Fibroblast of skin of left biceps (primary cell): ENCODE measurements at places on chromosomes 7 and 10.

DNA sequence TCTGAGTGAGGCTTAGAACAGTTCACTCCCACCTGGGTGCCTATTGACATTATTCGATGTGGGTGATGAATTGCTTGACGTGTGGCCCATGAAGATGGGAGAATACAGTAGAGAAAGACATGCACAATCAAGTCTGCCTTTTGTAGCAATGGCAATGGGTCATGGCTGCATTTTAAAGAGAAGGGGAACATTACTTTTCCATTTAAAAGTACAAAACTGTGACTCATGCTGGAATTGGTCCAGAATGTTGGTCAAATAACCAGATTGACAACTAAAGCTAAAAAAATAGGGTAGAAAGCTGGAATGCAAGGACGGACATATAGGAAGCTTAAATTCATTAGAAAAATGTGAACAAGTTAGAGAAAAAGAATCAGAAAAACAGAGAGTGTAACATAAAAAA lies 104.1 kb upstream of the SLC25A13 start:
- no peak for DNase-seq

DNA sequence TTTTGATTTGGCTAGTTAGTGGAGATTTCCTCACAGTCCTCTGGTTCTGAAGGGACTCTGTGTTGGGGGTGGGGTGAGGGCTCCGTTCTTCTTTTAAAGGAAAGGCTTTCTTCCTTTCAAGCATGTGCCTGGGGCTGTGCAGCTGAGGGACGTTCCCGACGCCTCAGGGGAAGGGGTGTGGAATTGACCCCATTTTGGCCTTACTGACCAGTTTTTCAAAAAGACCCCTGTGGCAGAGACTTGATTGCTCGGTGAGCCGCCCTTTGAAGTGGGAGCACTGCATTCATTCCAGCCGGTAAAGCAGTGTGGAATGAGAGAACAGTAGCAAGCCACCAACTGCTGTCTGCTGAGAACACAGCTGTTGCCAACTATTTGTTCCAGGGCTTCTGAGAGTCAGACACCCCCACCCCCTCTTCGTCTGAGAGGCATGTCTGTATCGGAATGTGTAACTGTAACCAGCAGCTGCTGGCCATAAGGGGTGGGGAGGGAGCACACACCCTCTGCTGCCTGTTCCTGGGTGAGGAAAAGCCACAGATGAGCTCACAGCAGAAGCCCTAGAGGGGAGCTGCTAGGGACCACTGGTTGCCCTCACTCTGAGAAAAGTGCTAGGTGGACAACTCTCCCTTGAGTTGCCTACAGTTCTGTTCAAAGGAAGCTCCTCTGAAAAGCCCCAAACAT lies 33.2 kb downstream of the WBP1L start:
- DNase-seq = peak; percentile 93

DNA sequence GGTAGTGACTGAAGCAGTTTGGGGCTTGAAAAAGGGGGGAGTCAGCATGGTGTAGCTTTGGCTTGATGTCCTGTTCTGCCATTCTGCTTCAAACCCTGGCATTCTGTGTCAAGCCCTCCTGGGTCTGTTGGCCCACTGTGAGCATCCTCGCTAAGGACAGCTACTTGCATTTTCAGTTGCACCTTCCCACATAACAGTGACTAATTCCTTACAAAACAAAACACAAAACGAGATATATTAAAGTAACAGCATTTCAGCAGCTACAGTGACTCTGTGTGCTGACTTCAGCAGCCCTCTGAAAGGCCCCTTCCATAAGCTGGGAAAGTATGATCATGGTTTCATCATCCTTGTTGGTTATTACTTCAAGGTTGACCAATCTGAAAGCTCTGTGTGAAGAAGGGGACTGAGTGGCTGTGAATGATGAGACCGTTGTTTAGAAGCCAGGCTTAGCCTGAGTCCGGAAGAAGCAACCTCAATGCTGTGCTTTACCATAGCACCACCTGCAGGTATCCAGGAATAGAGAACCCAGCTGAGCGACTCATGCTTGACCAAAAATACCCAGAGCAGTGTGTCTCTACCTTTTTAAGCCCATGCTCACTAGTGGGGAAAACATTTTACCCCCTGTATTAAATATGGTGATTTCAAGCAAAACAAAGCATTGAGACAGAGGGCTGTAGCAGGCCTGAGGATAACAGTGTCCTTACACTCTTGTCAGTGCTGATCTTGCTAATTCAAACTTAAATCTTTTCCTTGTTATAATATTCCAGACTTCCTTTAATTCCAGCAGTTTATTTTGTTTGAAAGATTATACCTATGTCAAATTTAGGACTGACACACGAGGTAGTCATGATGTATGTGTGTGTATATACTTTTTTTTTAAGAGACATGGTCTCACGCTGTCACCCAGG lies 42.6 kb upstream of the CC2D2B start:
- DNase-seq = peak; percentile 37

GRCh38 chr7:27189295-27189996 lies 4.4 kb upstream of the HOXA11 start:
- DNase-seq = no peak

GRCh38 chr10:30765022-30765615 lies 135.6 kb upstream of the LYZL2 start:
- DNase-seq = no peak

- DNase-seq = peak; percentile 31
Observed at GRCh38 chr7:83936056-83936708, 258.4 kb downstream of the SEMA3A start.

- DNase-seq = peak; percentile 91
Observed at GRCh38 chr10:21525367-21526187, at the start of gene SKIDA1. SKIDA1 (minus strand) TSS chr10:21525682; CDS start chr10:21517822, 7,860 bp downstream.

GRCh38 chr7:82389876-82390275 lies 53.7 kb downstream of the CACNA2D1 start:
- no peak for DNase-seq

GRCh38 chr10:89963451-89964102 lies 262.2 kb downstream of the KIF20B start:
- DNase-seq = no peak

- no peak for DNase-seq
Observed at GRCh38 chr7:81002421-81002820, 83.6 kb upstream of the SEMA3C start.

GRCh38 chr7:55075464-55076021 lies 56.7 kb downstream of the EGFR start:
- DNase-seq = no peak

DNA sequence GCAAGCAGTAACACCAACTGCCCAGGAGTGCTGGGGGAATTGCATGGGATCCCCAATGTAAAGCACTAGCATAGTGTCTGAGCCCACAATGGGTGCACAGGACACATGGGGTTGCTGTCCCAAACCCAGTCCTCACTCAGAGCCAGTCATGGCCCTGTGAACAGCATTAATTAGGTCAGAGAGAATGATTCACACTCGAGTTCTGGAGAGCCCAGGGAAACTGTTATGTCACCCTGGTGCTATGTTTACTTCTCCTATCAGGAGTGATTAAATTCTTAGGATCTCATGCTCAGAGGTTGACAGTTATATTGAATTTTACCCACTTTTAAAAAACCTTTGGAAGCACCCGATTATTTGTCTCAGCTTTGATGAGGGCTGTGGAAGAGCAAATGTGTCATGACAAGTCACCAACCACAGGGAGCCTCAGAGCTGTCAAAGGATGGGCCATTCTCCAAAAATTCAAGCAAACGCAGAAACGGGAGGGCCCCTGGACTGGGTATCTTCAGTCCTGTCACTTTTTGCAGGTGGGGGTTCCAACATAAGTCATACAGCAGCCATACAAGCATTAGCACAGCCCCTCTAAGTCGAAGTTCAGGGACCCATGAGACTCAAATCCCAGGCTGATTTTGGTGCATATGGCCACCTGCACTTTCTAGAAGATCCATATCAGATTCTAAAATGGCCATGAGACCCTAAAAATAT lies 1.3 kb upstream of the RASSF4 start:
- no peak for DNase-seq

- DNase-seq = no peak
Observed at GRCh38 chr10:19966751-19967150, 150.5 kb downstream of the PLXDC2 start.

DNA sequence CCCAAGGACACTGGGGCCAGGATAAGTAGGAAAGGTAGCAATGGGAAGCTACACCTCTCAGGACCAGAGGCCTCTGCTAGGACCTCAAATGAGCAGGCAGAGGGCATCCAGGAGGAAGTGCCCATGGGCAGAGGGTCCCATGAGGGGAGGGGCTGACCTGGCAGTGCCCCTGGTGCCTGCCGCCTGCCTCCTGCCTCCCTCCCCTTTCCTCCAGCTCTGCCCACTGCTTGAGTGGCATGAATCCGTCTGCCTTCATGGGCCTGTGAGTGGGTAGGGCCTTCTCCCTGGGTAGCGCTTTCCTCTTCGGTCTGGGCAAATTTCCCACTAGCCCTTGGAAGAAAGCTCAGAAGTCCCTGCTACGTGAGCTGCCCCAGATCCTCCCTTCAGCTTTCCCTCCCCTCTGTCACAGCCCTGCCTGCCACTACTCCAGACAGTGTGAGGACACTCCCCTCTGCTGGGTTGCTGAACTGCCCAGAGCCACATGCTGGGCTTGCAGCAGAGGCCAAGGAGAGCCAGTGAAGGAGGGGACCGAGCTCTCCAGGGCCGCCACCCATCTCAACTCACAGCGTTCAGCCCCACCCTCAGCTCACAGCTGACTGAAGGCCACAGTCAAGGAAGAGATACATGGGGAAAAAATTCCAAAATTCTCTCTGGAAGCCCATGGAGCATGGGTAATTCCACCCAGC lies 141.4 kb downstream of the ARHGAP22 start:
- no peak for DNase-seq

DNA sequence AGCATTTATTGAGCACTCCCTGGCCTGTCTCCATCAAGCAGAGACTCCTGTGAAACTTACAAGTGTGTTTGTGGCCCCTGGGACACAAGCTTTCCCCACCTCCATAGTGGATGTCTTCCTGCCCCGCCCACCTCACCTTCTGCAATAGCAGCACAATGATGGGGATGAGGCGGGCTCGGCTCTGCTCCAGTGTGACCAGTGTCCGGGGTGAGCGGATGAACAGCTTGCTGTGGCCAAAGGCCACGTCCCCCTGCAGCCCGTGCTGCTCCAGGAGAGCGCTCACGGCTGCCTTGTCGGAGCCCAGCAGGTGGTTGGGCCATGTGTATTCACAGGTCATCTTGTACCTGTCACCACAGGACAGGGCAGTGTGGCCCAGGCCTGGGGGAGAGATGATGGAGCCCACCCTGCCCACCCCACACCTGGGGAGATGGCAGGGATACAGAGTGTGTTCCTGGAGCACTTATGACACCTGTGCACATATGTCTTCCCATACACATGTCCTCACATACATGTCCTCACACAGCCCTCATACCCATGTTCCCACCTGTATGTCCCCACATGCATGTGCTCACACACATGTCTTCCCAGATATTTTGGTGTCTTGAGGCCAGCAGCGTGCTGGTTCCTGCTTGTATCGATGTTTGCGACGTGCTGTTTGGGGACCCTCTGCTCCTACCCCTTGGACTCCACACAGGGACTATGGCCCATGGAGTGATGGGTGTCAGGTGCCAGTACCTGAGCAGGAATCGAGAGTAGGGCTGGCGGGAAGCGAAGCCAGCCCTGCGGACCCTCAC lies 12.7 kb downstream of the MYO1G start:
- DNase-seq = no peak

GRCh38 chr10:26860102-26860442 lies 686 bp downstream of the ABI1 start:
- peak; percentile 25 for DNase-seq

GRCh38 chr7:112300831-112301407 lies 94.4 kb downstream of the ZNF277 start:
- DNase-seq = no peak

GRCh38 chr10:3172446-3173170 lies at the start of gene PITRM1:
PITRM1 (minus strand) TSS chr10:3172782; CDS start chr10:3172772, 10 bp downstream.
- DNase-seq = peak; percentile 98

- no peak for DNase-seq
Observed at GRCh38 chr7:28406192-28406591, 6.1 kb upstream of the CREB5 start.

GRCh38 chr10:1123972-1124371 lies 67.8 kb downstream of the WDR37 start:
- DNase-seq = no peak

- no peak for DNase-seq
Observed at GRCh38 chr10:34489411-34489810, 325.7 kb downstream of the PARD3 start.

- DNase-seq = no peak
Observed at GRCh38 chr10:112723876-112724275, 226.2 kb upstream of the TCF7L2 start.

GRCh38 chr7:13466874-13467547 lies 522.5 kb downstream of the ETV1 start:
- no peak for DNase-seq

DNA sequence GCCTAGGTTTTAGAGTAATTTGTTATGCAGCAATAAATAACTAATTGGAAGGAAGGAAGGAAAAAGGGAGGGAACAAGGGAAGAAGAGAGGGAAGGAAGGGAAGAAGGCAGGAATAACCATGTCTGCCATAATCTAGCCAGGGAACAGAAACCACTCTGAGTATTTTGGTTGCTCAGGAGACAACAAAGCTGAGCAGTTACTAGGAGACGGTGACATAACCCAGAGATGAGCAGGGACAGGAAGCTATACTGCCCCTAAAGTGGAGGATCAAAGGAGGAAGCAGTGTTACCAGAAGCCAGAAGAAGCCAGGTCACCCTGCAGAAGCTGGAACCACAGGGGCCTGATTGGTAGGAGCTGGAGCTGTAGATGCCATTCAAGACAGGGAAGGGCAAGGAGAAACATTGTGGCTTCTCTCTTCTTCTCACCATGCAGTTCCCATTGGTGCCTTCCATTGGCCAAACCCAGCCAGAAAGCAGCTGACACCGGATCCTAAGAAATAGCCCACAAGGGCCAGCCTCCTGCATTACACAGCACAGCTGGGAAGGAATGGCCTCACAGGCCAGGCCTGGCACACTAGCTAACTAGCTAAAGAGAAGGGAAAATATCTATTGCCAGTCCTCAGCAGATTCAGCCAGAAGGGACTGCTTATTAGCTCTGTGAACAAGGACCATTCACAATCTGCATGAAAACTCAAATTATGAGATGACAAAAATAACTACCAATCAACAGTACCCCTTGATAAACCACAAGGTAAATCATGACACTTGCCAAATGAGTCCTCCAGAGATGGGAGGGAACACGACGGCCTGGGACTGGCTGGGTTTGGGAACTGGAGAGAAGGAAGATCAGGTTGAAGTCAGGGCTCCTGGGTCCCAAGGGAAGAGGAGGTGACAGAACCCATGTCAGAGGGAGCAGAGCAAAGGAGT lies 184.5 kb upstream of the NFE2L3 start:
- DNase-seq = no peak

DNA sequence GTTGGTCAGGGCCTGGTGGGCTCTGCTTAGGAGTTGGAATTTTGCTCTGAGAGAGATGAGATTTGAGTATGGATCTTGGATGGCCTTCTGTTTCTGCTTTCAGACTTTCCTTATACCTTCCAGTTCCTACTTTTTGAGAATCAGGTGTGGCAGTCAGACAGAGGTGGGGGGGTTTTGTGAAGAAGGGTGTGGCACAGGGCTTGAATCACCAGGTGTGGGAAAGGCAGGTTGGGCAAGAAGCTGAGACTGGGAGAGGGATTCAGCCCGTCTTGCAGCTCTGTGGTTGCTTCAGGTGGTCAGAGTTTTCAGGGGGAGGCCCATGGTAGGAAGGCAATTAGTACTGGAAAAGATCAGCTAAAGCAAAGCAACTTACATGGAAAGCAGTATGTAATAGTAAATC lies 340.2 kb downstream of the LRMDA start:
- DNase-seq = no peak

- DNase-seq = peak; percentile 84
Observed at GRCh38 chr10:74924251-74924963, 98.0 kb downstream of the KAT6B start.

- DNase-seq = no peak
Observed at GRCh38 chr10:7585228-7585627, 81.5 kb downstream of the ITIH5 start.

GRCh38 chr7:71348821-71349681 lies 217.1 kb downstream of the GALNT17 start:
- DNase-seq = no peak
